ENCODE measurements at places on chromosomes 2 and 18. TPM values are rescaled to one million over a fixed set of nuclear protein-coding genes. Genes with fewer than 3 reads are reported as not detected.

The MPP4 gene
- not detected for polyA plus RNA-seq

The ATOH8 gene
- polyA plus RNA-seq, result 57.8 TPM

The CHST9 gene
- polyA plus RNA-seq, result 1.3 TPM

The SERPINB8 gene
- 1.9 TPM for polyA plus RNA-seq

The POLR1B gene
- 3.1 TPM for polyA plus RNA-seq

The CPSF3 gene
- 13.1 TPM for polyA plus RNA-seq

The SFTPB gene
- polyA plus RNA-seq, result not detected

The DLX1 gene
- 0.23 TPM for polyA plus RNA-seq

The ACVR1C gene
- polyA plus RNA-seq, result 0.36 TPM

The PAIP2B gene
- 14.2 TPM for polyA plus RNA-seq

The HOXD8 gene
- 0.63 TPM for polyA plus RNA-seq

The HOXD13 gene
- not detected for polyA plus RNA-seq

The CGREF1 gene
- 4.7 TPM for polyA plus RNA-seq

The SLC40A1 gene
- polyA plus RNA-seq, result 32.2 TPM

The MC4R gene
- polyA plus RNA-seq, result not detected

The PSMA8 gene
- polyA plus RNA-seq, result 0.05 TPM

The TXNDC2 gene
- not detected for polyA plus RNA-seq

The SP140L gene
- polyA plus RNA-seq, result 5.3 TPM

The SPEG gene
- 85.5 TPM for polyA plus RNA-seq

The NETO1 gene
- polyA plus RNA-seq, result 0.57 TPM

The RANBP2 gene
- polyA plus RNA-seq, result 15.8 TPM

The FER1L5 gene
- polyA plus RNA-seq, result 0.05 TPM
